ENCODE measurements at places on chromosomes 5 and 9.

DNA sequence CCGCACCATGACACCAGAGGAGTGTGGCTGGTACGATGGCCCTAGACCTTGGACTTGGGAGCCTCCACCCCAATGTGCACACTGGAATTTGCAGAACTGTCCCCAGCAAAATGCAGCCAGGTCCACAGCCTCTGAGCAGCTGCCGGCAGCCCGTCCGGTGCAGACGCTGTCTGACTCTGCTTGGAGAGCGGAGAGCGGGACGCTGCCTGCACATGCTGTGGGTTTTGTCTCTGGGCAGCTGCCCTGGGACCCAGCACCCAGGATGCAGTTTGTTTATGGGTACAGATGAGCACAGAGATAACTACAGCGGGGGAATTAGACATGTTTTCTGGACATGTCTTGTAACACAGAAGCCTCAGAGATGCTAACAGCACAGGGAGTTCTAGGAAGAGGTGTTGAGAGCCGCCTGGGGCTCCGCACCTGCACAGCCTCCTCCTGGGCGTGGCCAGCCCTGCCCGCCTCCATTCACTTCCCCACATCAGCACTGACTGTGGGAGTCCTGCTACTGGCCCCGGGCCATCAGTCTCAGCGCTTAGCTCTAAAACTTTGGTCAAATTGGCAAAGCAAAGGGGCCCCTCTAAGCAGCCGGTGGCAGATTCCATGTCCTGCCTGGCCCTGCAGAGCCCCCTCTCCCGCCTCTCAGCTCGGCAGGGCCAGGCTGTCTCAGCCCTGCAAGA lies 159.6 kb downstream of the IRX2 start:
- DNase-seq: peak; percentile 23

GRCh38 chr5:101045689-101046088 lies 142.6 kb upstream of the ST8SIA4 start:
- no peak for DNase-seq

DNA sequence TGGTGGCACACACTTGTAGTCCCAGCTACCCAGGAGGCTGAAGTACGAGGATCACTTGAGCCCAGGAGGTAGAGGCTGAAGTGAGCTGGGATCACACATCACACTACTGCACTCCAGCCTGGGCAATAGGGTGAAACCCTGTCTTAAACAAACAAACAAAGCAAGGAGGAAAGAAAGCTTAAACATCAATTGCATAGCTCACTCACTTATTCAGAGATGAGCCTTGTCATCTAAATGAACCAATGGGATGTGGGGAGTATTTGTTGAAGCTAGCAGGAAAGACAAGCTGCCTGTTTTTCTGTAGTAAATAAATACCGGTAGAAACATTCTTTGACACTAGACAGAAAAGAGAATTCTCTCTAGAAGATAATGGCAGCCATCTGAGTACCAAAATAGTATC lies 161.0 kb upstream of the SLC12A2 start:
- DNase-seq: no peak

DNA sequence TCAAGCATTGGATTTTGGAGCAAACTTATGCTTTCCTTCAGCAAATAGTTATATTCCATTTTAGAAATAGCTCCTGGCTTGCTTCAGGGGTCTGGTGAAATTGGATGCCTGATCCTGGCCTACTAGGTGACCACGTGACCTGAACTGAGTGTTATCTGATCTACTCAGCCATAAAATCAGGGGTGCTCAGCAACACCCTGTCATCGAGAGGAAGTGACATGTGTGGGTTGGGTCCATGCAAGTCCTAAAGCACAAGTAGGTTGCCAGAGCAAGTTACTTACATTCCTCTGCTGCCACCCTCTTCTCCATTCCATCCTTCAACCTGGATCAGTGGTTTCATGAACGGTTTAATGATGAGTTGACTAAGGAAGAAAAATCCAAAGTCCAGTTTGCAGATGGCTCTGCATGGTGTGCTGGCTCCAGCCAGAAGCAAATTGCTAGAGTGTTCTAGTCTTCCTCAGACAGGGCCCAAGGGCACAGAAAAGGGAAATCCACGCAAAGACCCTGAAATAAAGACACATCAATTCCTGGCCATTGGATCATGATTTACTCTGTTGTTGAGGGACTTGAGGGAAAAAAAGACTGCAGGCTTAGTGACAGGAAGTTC lies 2.8 kb upstream of the FAM193B start:
- DNase-seq: no peak

DNA sequence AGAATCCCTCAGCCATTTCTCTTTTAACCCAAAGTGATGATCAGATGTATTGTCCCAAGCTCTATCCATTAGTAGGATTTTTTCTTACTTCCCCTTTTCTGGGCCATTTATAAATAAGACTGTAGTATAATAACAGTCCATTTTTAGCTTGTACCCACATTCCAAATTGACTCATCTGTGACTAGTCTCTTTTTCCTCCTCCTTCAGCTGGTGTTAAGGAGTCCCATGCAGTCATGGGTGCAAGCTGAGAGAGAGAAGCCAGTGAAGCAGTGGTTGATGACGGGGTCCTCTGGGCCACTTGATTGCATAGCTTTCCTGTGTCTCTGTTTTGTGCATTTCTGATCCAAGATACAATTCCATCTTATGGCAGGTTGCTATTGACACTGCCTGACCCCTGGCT lies 476.0 kb upstream of the CD180 start:
- DNase-seq: no peak

DNA sequence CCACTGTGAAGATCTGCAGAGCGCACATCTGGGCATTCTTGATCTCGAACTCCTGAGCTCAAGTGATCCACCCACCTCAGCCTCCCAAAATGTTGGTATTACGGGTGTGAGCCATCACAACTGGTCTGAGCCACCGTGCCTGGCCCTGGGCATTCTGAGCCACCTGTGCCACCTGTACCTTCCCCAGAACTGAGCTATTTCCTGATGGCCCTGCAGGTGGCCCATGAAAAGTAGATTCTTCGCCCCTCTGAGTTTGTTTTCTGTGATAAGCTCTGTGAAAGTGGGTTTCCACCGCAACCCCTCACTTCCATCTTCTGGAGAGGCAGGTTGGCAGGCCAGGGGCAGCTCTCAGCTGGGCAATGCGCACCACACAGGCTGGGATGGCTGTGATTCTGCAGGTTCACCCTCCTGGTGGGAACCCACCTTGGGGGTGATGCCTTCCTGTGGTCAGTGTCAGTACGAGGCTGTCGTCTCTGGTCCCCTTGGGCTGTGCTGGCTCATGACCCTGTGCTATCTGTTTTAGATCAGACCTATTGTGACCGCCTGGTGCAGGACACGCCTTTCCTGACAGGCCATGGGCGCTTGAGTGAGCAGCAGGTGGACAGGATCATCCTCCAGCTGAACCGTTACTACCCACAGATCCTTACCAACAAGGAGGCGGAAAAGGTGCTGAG lies 11.3 kb downstream of the CARD19 start:
- DNase-seq: no peak

DNA sequence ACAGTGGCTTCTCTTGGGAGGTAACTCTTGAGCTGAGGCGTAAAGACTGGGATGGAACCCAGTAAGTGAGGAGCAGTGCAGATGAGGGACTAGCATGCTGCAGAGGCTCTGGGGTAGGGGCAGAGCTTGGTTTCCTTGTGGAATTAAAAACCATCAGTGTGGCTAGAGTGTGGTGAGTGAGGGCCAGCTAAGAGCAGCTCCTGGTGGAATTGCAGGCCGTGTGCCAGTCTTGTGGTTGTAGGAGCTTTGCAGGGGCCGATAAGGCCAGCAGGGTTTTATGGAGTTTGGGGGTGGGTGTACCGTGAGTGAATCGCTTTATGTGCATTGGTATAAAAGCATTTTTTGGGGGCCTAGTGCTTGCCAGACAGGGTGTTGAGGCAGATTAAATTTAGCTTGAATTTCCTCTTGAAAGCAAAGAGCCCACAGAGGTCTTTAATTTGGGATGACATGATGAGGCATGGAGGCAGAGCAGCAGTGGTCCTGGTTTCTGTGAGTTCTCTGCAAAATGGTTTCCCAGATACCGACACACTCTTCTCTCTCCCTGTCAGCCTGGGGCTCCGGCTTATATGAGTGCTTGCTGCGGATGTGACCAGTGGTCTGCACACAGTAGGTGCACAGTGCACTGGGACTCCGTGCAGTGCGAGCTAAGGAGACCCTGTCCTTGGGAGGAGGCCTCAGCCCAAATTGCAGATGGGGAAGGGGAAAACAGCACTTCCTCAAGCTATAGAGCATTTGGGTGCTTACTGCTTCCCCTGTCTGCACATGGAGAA lies 176.4 kb upstream of the PITX1 start:
- DNase-seq: no peak

GRCh38 chr5:133643365-133643764 lies 31.0 kb upstream of the FSTL4 start:
- DNase-seq: no peak

DNA sequence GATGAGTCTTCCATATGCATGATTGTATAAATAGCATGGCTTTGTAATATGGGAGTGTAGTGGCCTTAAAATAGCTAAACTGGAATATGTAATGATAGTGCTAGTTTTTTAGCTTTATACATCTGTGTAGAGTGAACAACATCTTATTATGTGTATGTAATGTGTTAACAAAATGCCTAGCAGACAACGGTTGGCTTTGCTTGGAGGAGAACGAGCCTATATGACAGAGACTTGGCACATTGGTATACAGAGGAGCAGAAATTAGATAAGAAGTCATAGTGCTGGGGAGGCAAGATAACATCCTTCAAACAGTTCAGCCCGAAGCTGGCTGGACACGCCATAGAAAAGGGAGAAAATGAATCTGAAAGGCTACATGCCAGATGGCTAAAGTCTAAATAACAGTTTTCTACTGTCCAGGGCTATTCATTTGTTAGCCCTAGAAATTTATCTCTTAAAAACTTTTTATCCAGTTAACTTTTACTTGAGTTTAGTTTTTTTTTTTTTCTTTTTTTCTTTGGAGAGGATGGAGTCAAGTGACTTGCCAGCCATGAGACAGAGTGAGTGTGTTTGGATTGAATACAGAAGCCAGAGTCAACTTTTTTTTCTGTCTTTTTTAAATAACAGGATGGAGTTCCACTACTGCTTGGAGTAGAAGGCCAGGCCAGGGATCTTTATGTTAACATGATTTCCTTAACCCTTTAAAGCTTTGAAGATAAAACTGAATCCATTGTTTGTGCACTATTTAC lies 214.4 kb upstream of the ACTBL2 start:
- no peak for DNase-seq

GRCh38 chr5:62779010-62779422 lies 200.4 kb downstream of the LRRC70 start:
- DNase-seq: peak; percentile 55

DNA sequence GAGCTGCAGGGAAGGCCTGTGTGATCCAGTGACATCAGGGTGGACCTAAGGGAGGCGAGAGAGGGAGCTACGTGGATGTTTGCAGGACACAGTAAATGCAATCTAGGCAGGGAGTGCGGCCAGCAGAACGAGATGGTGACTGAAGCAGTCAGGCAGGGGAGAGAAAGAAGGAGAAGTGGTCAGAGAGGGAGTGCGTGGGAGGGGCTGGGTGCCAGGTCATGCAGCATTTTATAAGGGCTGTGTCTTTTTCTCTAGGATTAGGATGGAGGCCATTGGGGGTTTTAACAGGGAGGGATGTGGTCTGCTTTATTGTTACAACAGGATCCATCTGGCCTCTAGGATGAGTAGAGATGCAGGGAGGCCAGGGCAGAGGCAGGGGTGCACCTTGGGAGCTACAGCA lies 80.4 kb downstream of the DCP2 start:
- no peak for DNase-seq

- no peak for DNase-seq
Measured at GRCh38 chr9:72444435-72444834, 77.0 kb upstream of the TMC1 start.

DNA sequence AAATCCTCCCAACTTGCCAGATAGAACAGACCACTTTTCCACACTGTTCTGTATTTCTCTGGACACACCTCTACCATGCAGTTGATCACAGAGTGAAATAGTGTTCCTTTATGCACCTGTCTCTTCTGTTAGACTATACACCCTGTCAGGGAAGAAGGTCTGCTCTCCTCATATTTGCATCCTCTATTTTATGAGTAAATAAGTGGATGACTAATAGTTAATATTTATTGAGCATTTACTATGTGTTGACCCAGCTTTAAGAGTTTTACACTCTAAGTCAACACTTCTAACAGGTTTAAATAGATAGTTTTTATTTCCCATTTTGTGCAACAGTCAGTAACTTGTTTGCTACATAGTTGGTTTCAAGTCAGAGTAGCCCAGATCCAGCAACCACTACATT lies 452.8 kb upstream of the MPDZ start:
- peak; percentile 23 for DNase-seq

DNA sequence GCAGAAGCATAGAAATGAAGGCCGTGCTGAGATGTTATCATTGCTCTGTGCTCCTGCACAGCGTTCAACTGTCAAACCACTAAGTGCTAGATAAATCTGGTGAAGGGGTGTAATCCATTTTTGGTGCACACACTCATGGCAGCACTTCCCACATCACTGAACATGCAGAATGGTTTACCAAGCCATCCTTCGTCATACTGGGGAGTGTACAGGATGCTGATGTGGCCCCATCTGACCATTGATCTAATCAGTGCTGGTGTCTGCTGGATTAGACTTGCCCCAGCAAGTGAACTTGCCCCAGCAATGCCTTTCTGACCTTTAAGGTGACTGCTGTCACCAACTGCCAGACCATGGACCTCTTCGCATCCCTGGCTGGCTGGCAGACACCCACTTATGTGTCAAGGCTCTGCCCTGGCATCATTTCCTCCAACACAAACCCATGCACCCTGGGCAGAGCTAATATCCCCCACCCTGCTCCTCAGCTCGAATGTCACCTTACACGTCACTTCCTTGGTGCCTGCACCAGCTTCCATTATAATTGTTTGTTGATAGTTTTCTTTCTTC lies 4.2 kb upstream of the SEMA4D start:
- no peak for DNase-seq

GRCh38 chr5:170479484-170479883 lies 24.3 kb upstream of the KCNIP1 start:
- DNase-seq: no peak

GRCh38 chr5:168055141-168055683 lies 236.2 kb upstream of the WWC1 start:
- DNase-seq: no peak

GRCh38 chr9:138074516-138074915 lies 196.9 kb downstream of the CACNA1B start:
- no peak for DNase-seq

- DNase-seq: no peak
Measured at GRCh38 chr5:129477532-129477931, 17.4 kb downstream of the ADAMTS19 start.

GRCh38 chr5:151081431-151082281 lies 822 bp upstream of the TNIP1 start:
- no peak for DNase-seq

DNA sequence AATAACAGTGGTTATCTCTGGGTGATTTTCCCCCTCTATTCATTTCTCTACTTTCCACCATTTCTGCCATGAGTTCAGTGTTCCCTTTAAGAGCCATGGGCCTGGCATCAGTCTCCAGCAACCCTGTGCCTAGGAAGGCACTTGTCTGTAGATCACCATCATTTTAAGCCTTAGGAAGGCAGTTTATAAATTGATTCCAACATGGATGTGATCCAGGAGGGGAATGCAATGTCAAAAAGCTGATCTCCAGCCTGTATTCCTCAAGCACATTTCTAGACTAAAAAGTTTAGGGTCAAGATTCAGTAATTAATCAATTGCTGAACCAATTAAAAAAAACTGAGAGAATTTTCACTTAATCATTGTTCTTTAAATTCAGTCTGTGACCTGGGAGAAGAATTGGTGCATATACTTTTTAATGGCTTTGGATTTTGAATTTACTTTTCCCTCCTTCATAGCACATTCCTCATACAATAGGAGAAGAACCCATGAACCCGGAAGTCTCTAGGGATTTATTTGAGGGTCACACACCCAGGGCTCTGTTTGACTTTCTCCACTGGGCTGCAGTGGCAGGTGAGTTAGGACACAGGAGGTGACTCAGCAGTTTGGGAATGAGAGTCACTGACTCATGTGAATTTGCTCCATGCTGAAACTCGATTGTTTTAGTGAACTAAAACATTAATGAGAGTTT lies 6.1 kb upstream of the ERMP1 start:
- peak; percentile 82 for DNase-seq

Measured in NCI-H774 (cell line).